T-helper 17 cell (primary cell): ENCODE measurements at places on chromosomes 4 and X.

DNA sequence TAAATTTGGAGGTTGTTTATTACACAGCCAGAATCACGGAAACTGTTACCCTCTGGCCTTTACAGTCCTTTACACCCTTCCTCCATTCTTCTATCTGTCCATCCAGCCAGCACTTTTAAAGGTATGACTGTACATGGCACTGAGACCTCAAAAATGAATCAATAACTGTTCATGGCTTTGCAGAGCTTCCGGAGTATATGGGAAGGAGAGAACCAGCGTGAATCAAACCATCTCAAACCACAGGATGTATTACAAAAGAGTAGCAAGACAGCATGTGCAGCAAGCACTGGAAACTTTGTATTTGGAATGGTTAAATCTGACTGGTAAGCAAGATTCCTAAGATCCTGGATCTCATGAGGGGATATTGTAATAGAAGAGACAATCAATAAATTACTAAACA, 228.5 kb upstream of the CASK start:
- no peak for DNase-seq

- peak; percentile 52 for DNase-seq
Observed at GRCh38 chrX:40175511-40176350, 78.0 kb upstream of the BCOR start.

GRCh38 chrX:121649417-121649816, 602.0 kb downstream of the GLUD2 start:
- DNase-seq: no peak

- DNase-seq: no peak
Observed at GRCh38 chr4:62913065-62913464, 1496.2 kb downstream of the TECRL start.

- DNase-seq: no peak
Observed at GRCh38 chr4:183848805-183849204, 56.3 kb upstream of the STOX2 start.

- no peak for DNase-seq
Observed at GRCh38 chr4:60809486-60809800, 390.7 kb upstream of the ADGRL3 start.
